Gastrocnemius medialis (tissue), 4 donors: ENCODE measurements at places on chromosomes 5 and 9. TPM values are rescaled to one million over a fixed set of nuclear protein-coding genes. Genes with fewer than 3 reads are reported as not detected.

- peak overlapping the region; percentile 59 for H3K27ac ChIP-seq
- H3K27me3 ChIP-seq, result no peaks in the 10 kb centered on the region
- H3K4me3 ChIP-seq, result no peak overlapping the region
- no peak for DNase-seq
- no peaks in the 10 kb centered on the region for H3K36me3 ChIP-seq
- peaks cover 22% of the 10 kb centered on the region for H3K4me1 ChIP-seq
These were observed 4.4 kb downstream of the GDNF start for GRCh38 chr5:37835380-37835973.

GRCh38 chr5:18772475-18772874 is 1138.2 kb downstream of the TAF11L14 start:
- no peak overlapping the region for H3K4me3 ChIP-seq
- no peaks in the 10 kb centered on the region for H3K36me3 ChIP-seq
- no peak overlapping the region for H3K27ac ChIP-seq
- DNase-seq, result no peak

DNA sequence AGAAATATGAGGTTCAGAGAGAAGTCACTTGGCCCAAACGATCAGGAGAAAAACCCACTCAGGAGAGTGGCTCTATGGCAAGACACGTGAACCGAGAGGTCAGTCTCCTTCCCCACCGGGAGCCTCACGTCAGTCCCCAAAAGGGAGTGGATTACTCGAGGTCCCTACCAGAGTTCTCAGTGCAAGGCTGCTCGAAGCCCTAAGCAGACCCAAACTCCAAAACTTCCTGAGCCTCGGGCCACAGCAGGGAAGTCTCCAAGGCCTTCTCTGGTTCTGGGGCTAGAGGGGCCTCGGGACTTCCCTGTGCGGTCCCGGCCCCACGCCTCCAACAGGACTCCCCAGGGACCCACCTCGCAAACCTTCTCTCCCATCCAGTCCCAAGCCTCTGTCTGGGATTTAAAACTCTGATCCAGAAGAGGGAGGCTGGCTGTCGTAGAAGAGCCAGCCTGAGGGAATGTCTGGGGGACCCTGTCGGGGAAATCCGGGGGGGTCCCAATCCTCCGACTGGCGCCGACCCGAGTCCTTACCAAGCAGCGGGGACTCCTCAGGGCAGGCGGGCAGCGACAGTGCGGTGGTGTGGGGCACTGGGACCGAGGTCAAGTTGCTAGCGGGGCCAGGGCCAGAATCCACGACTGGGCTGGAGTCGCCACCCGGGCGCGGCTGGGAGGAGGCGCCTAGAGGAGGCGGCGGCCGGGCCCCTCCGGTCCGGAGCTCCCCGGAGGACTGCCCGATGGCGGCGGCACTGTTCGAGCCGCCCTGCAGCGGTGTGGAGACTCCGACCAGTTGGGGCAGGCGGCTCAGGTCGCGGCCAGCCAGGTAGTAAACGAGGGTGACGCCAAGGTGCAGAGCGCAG is 679 bp downstream of the B4GALT1 start:
- H3K36me3 ChIP-seq, result no peaks in the 10 kb centered on the region
- peaks cover 52% of the 10 kb centered on the region for H3K4me1 ChIP-seq
- H3K27me3 ChIP-seq, result no peaks in the 10 kb centered on the region
- peak; percentile 75 for DNase-seq

- peaks cover 44% of the 10 kb centered on the region for H3K4me1 ChIP-seq
- no peak overlapping the region for H3K4me3 ChIP-seq
- peaks cover 12% of the 10 kb centered on the region for H3K36me3 ChIP-seq
- no peaks in the 10 kb centered on the region for H3K27me3 ChIP-seq
These were observed 5.3 kb downstream of the PRXL2C start for GRCh38 chr9:96649620-96650324.

- DNase-seq, result no peak
- no peaks in the 10 kb centered on the region for H3K4me1 ChIP-seq
- H3K27me3 ChIP-seq, result no peaks in the 10 kb centered on the region
- no peak overlapping the region for H3K4me3 ChIP-seq
- no peak overlapping the region for H3K27ac ChIP-seq
These were observed 7.6 kb upstream of the AOPEP start for GRCh38 chr9:94718936-94719335.

- H3K4me1 ChIP-seq, result peaks cover 45% of the 10 kb centered on the region
- peak within 1 kb of the TSS; percentile 100 for H3K4me3 ChIP-seq
- no peaks in the 10 kb centered on the region for H3K27me3 ChIP-seq
These were observed at the start of gene TENT4A for GRCh38 chr5:6713274-6714225. TENT4A (plus strand) TSS chr5:6713432; CDS start chr5:6713984, 552 bp downstream.

DNA sequence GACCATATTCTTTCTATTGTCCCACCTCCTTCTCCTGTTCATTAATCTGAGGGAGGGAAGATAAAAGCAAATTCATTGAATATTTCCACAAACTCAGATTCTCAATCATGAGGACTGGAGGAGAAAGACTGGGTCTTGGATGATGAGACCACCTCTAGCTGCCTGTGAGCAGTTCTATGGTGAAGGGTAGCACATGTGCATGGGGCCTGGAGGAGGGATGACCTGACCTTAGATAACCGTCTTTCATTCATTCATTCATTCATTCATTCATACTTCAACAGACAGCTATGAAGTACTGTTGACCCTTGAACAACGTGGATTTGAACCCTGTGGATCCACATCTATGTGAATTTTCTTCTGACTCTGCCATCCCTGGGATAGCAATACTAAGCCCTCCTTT is 68.4 kb downstream of the MED10 start:
- H3K4me1 ChIP-seq, result no peaks in the 10 kb centered on the region
- H3K36me3 ChIP-seq, result no peaks in the 10 kb centered on the region
- no peaks in the 10 kb centered on the region for H3K27me3 ChIP-seq
- no peak for DNase-seq

DNA sequence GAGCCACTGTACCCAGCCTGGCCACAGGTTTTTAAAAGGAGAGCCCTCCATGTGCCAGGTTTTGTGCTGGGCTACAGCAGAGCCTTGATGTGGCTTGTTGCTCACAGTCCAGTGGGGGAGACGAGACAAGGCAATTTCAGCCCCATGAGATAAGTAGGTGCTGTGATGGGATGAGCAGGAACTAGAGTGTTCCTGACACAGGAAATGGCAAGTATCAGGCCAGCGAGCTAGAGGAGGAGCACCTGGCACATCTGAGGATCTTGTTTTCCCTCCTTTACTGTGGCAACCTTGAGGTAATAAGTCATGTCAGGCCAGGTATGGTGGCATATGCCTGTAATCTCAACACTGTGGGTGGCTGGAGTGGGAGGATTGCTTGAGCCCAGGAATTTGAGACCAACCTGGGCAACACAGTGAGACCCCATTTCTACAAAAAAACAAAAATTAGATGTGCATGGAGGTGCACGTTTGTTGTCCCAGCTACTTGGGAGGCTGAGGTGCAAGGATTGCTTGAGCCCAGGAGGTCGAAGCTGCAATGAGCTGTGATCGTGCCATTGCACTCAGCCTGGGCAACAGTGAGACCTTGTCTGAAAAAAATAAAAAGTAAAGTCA is 3.8 kb upstream of the ZDHHC12 start:
- H3K27ac ChIP-seq, result no peak overlapping the region
- H3K36me3 ChIP-seq, result peaks cover 23% of the 10 kb centered on the region
- H3K4me3 ChIP-seq, result no peak overlapping the region

DNA sequence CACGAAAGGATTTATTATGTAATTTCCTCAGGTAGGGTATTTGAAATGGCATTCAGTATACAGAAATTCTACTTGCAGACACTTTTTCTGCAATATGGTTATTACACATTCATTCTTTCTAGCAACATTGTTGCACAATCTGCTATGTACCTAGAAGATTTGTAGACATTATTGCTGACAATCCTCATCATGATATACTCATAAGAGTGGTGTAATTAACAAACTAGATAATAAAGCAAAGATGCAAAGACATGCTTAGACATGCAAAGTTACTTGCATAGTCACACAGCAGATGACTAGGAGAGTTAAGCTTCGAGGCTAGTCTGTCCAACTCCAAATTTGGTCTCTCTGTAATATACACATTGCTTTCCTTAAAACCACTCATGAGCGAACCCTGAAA is 317.1 kb downstream of the ASTN2 start:
- no peaks in the 10 kb centered on the region for H3K4me1 ChIP-seq
- no peak for DNase-seq
- no peaks in the 10 kb centered on the region for H3K36me3 ChIP-seq
- no peak overlapping the region for H3K4me3 ChIP-seq
- H3K27me3 ChIP-seq, result no peaks in the 10 kb centered on the region

DNA sequence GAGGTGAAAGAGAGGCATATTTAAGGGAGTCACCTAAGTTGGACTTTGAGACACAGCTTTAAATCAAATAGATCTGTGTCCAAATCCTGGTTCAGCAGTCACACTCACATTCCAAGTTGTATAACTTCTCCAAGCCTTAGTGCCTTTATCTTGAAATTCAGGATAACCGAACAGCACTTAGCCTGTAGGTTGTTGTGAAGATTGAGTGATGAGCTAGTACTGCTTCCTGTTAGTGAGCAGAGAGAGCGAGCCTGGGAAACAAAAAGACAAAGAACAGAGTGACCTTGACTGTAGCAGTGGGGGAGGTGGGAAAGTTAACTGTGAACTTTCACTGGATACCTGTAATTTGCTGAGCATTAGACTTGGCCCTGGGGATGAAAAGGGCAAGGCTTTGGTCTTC is 22.4 kb downstream of the MAML1 start:
- no peak overlapping the region for H3K4me3 ChIP-seq
- H3K4me1 ChIP-seq, result peaks cover 20% of the 10 kb centered on the region
- H3K27ac ChIP-seq, result no peak overlapping the region
- no peaks in the 10 kb centered on the region for H3K27me3 ChIP-seq
- peaks cover 7% of the 10 kb centered on the region for H3K36me3 ChIP-seq

DNA sequence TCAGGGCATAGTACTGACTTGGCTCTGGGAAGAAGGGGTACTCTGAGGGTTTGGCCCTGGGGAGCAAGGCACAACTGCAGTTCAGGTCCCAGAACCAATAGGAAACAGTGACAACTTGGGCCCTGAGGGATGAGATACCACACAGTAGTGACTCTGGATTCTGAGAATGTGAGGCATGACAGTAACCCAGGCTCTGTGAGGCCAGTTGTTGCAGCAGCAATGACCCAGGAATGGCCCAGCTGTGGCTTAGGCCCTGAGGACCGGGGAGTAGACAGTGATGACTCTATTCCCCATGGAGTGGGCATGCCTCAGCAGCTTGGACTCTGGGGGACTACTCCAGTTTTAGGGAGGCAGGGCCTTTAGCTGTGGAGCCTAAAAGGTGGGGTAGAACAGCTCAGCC is 21.5 kb upstream of the NFIL3 start:
- no peak for DNase-seq
- H3K4me3 ChIP-seq, result no peak overlapping the region
- H3K4me1 ChIP-seq, result no peaks in the 10 kb centered on the region
- no peak overlapping the region for H3K27ac ChIP-seq
- H3K36me3 ChIP-seq, result no peaks in the 10 kb centered on the region

DNA sequence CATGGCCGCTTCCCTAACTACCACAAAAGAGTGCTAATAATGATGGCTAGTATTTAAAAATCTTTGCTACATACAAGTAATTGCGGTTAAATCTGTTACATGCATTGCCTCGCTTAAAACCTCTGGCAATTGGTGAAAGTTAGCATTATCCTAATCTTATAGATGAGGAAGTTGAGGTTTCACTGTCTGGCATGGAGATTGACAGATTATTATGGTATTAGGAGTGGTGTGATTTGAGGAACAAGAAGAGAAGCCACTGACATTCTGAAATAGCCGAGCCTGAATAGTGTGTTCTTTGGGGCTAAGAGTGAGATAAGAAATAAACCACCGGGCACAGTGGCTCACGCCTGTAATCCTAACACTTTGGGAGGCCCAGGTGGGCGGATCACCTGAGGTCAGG is 45.3 kb upstream of the DPYSL3 start:
- no peaks in the 10 kb centered on the region for H3K36me3 ChIP-seq
- no peak overlapping the region for H3K4me3 ChIP-seq
- DNase-seq, result no peak
- H3K4me1 ChIP-seq, result peaks cover 17% of the 10 kb centered on the region
- peak overlapping the region; percentile 38 for H3K27ac ChIP-seq

DNA sequence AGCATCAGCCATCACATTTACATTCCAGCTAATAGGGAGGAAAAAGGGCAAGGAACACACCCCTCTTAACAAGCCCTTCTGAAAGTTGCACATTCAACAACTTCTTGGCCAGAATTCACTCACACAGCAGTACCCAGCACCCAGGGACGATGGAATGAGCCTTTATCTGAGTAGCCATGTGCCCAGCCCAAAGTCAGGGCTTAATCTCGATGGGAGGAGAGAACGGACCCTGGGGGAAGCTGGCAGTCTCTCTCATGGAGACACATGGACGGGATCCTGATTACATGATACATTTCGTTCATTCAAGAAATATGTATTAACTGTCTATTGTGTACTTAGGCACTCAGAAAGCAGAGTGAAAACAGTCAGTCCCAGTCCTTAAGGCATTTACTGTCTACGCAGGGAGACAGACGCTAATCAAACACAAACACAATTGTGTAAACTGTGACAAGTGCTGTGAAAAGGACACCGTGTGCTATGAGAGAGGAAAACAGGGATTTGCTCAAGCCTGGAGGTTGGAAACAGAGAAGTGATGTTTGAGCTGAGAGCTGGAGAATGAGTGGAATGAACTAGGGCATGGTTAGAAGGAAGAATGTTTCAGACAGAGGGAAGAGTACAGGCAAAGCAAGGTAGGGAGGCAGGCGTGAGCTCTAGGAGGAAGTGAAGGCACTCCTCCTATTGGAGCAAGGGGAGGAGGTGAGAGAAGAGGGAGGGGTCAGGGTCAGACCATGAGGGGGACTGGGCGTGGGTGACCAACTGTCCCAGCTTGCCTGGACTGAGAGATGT is 7.4 kb downstream of the OTULINL start:
- no peaks in the 10 kb centered on the region for H3K36me3 ChIP-seq
- no peaks in the 10 kb centered on the region for H3K27me3 ChIP-seq
- H3K4me3 ChIP-seq, result no peak overlapping the region

- H3K36me3 ChIP-seq, result no peaks in the 10 kb centered on the region
- peaks cover 15% of the 10 kb centered on the region for H3K4me1 ChIP-seq
- H3K4me3 ChIP-seq, result no peak overlapping the region
- no peaks in the 10 kb centered on the region for H3K27me3 ChIP-seq
These were observed 8.2 kb upstream of the CCL21 start for GRCh38 chr9:34717996-34718614.

- no peak overlapping the region for H3K4me3 ChIP-seq
- no peaks in the 10 kb centered on the region for H3K27me3 ChIP-seq
- no peak overlapping the region for H3K27ac ChIP-seq
- H3K4me1 ChIP-seq, result no peaks in the 10 kb centered on the region
These were observed 284.3 kb downstream of the TAF11L14 start for GRCh38 chr5:17918373-17919104.

The PDLIM7 gene
- total RNA-seq, result 132 TPM

The GDF9 gene
- total RNA-seq, result 0.13 TPM

GRCh38 chr9:110114859-110115201 is 93.1 kb downstream of the C9orf152 start:
- H3K27ac ChIP-seq, result peak overlapping the region; percentile 59
- peak overlapping the region; percentile 12 for H3K4me3 ChIP-seq
- DNase-seq, result no peak
- H3K4me1 ChIP-seq, result peaks cover 32% of the 10 kb centered on the region

The FAM78A gene
- total RNA-seq, result 6.4 TPM

- no peak for DNase-seq
- H3K36me3 ChIP-seq, result no peaks in the 10 kb centered on the region
- no peak overlapping the region for H3K27ac ChIP-seq
- H3K27me3 ChIP-seq, result no peaks in the 10 kb centered on the region
These were observed 76.8 kb downstream of the ADAMTS2 start for GRCh38 chr5:179268399-179268952.
